ENCODE measurements at places on chromosomes 2 and 18. TPM values are rescaled to one million over a fixed set of nuclear protein-coding genes. Genes with fewer than 3 reads are reported as not detected.
A peak's percentile ranks its signal among the peaks of the same experiment; 100 is the strongest.

GRCh38 chr2:10934308-10934978 is 22.7 kb downstream of the KCNF1 start:
- DNase-seq: no peak

DNA sequence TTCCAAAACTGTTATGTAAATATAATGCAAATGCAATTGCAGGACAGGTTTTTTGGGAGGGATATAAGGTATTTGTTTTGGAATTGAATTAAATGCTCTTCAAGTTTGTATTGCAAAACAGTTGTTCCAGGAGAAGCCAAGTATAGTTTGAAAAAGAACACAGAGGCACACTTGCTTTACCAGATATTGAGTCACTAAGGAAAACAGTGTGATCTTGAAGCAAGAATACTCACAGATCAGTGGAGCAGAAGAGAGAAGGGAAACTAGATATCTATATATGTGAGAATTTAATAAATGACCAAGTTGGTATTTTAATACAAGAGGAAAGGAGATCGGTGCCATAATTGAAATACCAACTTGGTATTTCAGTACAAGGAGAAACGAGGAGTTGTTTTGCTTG is 178.9 kb downstream of the CAPN13 start:
- no peak for DNase-seq

- no peak for DNase-seq
These were observed 11.7 kb upstream of the MYO1B start for GRCh38 chr2:191233533-191233932.

GRCh38 chr2:145026456-145027455 is 506.8 kb upstream of the ZEB2 start:
- no peak for DNase-seq

DNA sequence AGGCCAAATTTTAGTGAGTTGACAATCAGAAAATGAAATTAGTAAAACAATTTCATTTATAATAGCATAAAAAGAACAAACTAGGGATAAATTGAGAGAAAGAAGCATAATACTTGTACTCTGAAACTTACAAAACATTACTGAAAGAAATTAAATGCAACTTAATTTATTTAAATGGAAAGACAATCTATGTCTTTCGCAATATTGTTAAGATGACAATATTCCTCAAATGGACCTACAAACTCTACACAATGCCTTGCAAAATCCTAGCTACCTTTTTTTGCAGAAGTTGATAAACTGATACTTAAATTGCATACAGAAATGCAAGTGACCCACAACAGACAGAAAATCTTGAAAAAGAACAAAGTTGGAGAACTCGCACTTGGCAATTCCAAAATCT is 9.1 kb downstream of the EPG5 start:
- no peak for DNase-seq

DNA sequence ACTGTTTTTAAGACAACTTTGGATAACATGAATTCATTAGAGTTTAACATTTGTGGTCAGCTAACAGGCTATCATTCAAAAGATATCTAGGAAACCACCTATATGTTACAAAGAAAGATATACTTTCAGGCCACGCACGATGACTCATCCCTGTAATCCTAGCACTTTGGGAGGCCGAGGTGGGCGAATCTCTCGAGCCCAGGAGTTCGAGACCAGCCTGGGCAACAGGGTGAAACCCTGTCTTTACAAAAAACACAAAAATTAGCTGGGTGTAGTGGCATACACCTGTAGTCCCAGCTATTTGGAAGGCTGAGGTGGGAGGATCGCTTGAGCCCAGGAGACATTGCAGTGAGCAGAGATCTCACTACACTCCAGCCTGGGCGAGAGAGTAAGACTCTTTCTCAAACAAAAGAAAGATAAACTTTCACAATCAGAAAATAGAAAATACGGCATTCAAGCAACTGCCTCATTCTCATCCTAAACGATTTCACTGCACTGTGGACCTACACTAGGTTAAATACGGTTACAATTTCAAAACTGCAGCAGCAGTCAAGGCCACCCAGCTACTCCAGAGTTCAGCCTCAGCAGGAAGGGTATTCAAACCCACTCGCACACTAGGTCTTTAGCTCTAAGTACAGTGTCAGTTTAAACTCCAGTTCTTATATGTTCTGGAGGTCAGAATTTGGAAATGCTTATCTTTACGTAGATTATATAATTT is 250.0 kb upstream of the SLC39A10 start:
- no peak for DNase-seq

DNA sequence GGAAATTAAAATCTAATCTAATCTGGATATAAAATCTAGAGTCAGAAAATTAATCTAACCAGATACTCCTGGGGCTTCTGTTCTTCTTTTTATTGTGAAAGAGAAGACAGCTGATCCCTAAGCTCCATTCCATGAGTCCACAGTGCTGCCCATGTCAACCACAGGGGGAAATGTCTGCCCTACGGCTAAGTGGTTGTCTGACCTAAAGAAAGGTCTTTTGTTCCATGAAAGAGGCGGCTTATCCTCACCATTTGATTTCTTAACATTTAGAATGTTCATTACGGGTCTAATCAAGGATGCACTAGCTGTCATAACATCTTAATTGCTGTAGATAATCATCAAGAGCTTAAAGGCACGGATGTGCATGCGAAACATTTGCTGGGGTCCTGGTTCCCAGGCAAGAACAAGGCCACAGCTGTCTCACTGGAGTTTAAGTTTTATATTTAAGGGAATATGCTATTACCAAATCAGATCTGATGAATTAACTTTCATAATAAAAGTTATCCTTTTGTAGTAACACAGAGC is 162.6 kb downstream of the PAX3 start:
- DNase-seq: no peak

- no peak for DNase-seq
These were observed 61.6 kb upstream of the SLC38A11 start for GRCh38 chr2:165016772-165017411.

DNA sequence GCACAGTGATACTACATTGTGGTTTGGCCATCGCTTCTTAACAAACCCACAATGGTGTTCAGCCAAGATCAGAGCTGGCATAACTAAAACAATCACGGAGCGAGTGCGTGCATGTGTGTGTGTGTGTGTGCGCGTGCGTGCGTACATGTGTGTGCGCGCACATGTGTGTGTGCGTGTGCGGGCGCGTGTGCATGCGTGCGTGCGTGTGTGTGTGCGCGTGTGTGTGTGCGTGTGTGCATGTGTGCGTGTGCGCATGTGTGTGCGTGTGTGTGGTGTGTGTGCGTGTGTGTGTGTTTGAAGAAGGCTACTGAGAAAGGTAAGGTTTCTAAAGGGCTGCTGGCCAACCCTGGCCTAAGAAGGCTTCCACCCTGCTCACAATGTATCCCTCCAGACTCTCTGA is 582.4 kb downstream of the CMPK2 start:
- DNase-seq: no peak

GRCh38 chr2:11784747-11785610 is 38.5 kb downstream of the LPIN1 start:
- DNase-seq: peak; percentile 89

- DNase-seq: no peak
These were observed 112.4 kb downstream of the AOX1 start for GRCh38 chr2:200698217-200698616.

DNA sequence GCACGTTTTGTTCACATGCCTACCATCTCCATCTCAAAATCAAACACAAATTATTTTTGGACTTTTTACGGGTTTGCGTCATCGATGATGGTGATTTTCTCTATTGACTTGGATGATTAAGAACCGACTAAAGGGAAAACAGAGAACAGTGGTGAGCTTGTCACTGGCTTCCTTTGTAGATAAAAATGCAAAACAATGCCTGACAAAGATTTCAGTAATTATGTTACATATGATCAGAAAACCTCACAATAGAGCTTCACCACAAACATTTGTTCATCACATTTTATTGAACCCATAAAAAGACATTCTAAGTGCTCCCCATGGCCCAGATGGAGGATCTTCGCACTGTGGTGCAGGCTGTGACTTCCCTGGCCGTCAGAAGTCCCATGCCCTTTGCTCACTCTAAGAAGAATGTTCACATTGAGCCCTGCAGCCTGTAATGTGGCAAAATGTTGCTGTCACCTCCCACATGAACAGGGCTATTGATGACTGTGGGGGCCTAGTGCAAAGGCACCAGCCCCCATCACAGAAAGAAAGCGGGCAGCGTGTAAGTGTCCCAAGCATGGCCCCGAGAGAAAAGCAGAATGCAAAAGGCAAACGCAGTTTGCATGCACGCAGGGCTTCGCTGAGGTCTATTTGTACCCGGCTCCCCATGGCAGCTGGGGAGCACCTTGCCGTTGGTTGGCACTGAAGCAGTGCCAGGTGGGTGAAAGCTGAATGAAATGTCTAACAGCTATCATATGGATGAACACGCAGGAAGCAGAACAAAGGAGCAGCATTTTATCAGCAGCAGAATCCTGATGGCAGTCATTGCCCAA is 60.6 kb downstream of the BCL2 start:
- DNase-seq: no peak

DNA sequence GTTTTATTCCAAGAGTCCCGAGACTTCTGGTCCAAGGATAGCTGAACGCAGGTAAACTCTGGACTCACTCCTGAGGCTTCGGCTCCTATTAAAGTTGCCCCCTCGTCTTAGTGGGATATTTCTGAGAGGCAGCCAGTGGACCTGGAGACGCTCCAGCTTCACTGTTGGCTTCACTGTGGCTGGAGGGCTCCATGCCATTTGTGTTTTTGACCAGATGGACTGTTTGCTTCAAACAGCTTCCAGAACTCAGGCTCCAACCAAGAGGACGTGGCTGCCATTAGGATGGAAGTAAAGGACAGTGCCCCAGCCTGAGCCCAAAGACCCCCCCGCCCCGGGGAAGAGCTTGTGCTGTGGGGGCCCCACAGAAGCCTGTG is 94.4 kb upstream of the LDAH start:
- no peak for DNase-seq

GRCh38 chr2:71619230-71619741 is 165.9 kb downstream of the DYSF start:
- DNase-seq: peak; percentile 80

Gene TOGARAM2
- total RNA-seq: 0.39 TPM

Gene VWC2L
- total RNA-seq: not detected

Gene CSRNP3
- total RNA-seq: 0.51 TPM

Gene CNGA3
- 1.1 TPM for total RNA-seq

Gene EMILIN1
- total RNA-seq: 77.4 TPM

Gene ALLC
- not detected for total RNA-seq

Gene ZDBF2
- 10.6 TPM for total RNA-seq

Gene PRKD3
- total RNA-seq: 35.1 TPM

Gene IL18R1
- total RNA-seq: 18.2 TPM

Measured in mesenteric fat pad (tissue), 1 donor.